B cell (primary cell): ENCODE measurements at places on chromosomes 2 and 18.

DNA sequence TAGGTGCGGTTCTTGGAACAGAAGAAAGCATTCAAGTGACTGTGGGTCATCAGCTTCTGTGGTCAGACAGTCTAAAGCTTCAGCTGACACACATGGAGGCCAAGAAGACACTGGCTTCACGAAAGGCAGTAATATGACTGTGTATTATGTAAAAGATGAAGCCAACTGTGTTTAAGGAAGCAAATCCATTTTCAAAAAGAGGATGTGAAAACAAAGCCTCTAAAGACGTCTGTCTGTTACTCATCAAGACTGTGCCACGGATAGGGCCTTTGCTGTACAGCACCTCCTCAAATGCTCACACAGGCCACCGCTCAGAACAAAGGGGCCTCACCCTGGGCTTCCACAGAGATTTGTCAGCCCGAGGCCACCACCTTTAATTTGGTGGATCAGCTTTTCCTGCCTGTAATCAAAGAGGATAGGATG is 21.1 kb upstream of the TMEM163 start:
- DNase-seq, result peak; percentile 91

DNA sequence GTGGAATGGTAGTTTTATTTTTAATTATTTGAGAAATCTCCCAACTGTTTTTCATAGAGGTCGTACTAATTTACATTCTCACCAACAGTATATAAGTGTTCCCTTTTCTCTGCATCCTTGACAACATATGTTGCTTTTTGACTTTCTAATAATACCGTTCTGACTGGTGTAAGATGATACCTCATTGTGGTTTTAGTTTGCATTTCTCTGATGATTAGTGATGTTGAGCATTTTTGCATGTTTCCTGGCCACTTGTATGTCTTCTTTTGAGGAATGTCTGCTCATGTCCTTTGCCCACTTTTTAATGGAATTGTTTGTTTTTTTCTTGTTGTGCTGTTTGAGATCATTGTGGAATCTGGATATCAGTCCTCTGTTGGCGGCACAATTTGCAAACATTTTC is 242.5 kb downstream of the ZNF521 start:
- no peak for DNase-seq

DNA sequence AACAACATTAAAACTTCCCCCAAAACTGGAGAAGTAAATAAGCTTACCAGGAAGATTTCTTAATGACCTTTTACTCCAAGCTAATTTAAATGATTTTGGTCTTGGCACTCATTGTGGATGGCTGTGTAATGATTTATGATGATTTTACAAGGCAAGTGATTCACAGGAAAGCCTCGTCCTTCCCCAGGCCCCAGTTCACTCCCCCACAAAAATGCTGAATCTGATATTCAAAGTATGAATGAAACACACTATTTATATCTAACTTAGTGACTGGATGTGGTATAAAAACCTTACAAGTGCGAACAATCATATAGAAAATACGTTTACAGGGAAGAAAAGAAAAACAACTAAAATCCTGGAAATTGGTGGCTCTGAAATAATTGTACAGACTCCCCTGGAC is 49.8 kb downstream of the ZNF516 start:
- DNase-seq, result no peak

GRCh38 chr2:191638079-191638801 is 39.7 kb upstream of the NABP1 start:
- DNase-seq, result peak; percentile 21

GRCh38 chr2:33126958-33127357 is 180.2 kb downstream of the LTBP1 start:
- no peak for DNase-seq

DNA sequence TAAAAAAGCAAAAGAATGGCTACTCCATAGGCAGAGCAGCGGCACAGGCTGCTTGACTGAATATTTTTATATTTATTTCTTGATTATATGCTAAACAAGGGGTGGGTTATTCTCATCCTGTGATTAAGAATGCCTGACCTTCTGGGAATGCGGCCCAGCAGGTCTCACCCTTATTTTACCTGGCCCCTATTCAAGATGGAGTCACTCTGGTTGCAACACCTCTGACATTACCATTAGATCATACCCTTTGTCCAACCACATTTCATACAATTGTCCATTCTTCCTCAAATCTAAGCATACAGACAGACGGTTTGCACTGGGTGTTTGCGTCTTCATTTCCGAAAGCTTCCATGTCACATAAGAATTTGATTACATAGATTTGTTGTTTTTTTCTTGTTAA is 168.2 kb downstream of the GALNT1 start:
- no peak for DNase-seq

DNA sequence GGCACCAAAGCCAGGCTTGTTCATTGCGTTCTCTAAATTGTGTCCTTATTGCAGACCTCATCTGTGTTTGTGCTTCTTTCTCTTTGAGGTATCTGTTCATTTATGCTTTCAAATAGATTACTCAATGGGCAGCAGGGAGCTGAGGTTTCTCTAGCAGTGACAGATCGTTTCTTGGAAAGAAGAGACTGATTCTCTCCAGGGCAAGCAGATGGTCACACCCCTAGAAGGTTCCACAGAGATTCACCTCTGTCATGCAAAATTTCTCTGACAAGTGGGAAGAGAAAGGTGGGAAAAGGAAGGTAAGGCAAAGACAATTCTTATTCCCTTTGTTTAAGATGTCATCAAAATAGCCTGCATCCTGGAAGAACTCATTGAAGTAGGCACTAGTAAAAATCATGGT is 14.0 kb downstream of the DLGAP1 start:
- no peak for DNase-seq

DNA sequence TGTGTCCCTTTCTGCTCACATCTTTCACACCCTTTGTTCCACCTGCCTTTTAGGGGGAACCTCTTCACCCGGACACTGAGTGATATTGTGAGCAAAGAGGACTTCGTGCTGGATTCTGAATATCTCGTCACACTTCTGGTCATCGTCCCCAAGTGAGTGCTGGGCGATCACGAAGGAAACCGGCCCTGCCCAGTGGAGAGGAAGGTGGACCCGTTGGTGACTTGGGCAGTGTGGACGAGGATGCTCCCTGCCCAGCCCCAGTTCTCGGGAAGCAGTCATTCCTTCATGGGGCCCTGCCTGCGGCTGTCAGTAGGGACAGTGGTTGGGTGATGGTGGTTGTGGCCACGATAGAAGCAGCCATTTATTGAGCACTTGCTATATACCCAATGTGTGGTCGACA is 40.8 kb downstream of the PDIA6 start:
- DNase-seq, result no peak

DNA sequence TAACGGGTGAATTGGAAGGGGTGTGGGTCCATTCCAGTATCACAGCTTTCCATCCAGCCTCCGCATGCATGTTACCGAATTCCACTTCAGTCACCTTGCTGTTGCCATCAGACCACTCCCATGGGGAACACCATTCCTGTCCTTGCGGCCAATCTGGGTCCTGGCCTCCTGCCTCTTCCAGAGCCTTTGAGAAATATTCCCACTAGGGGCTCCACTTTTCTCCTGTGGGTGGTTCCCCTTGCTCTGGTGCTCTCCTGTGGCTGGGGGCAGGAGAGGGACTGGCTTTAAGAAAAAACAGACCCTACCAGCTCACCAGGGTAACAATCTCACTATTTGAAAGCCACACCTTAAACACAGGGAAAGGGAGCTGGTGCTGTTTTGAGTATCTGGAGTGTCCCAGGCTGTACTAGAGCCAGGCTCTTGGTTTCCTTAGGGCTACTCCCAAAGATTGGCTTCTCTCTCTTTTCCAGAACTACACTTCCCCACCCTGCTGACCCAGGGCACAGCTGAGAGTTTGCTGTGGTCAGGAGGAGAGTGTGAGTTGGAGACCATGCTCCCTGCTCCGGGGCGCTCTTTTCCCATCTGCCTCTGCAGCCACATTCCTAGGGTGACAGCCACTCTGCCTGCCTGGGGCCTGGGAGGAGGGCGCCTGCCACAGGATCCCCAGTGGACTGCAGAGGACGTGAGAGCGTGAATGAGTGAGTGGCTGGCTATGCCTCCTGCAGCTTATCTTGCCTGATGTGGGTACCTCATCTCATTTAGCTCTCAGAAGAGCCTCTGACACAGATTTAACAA is 460.8 kb upstream of the HS6ST1 start:
- no peak for DNase-seq

- DNase-seq, result no peak
Observed at GRCh38 chr2:215614296-215614695, 178.4 kb upstream of the FN1 start.

GRCh38 chr18:24791751-24792545 is 331.5 kb downstream of the HRH4 start:
- no peak for DNase-seq

DNA sequence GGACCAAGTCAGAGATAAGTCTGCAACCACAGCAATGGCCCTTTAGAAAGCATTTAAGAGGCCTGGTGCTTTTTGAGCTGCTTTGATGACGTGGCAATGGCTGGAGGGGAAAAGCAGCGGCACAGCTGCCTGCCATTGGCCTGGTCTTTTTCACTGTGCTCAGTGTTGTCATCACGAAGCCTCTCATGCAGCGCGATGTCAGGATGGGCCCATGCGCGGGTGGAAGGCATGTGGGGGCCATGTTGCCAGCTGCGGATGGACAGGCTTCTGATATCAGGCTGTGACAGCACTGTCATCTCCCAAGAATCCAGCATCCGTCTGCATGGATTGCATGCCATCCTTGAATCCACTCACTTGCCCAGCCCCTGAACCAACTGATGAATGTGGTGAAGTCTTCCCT is 204.5 kb downstream of the ACKR3 start:
- no peak for DNase-seq

DNA sequence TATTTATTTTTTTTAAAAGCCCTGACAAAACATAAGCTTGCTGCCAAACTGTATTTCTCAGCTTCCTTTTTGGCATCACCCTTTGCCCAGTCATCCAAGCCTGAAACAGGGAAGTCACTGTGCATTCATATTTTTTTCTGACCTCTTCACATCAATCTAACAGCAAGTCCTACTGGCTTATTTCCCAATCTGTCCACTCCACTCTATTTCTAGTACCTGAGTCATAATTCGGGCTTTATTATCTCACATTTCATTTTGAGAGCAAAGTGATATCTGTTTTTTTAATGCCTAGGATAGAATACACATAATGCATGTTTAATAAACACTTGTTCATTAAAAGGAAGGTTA is 5.1 kb downstream of the HNMT start:
- no peak for DNase-seq

- DNase-seq, result no peak
Observed at GRCh38 chr2:233679196-233679595, 2.5 kb upstream of the UGT1A7 start.

DNA sequence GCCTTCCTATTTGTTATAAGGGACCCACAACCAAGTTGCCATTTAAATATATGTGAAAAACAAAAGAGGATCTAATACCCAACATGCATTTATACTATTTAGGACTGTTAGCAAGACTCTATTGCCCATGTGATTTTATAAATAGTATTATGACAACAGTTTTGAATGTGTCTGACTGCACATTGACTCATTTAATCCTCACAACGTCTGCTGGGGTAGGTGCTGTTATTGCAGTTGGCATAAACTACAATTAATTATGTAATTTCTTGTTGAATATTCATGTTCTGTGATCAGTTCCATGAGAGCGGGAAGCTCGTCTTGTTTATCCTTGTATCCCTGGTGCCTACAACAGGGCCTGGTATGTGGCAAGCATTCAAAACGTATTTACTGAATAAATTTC is 53.7 kb downstream of the SH2D6 start:
- no peak for DNase-seq

- no peak for DNase-seq
Observed at GRCh38 chr2:235770909-235771820, 277.3 kb downstream of the AGAP1 start.

DNA sequence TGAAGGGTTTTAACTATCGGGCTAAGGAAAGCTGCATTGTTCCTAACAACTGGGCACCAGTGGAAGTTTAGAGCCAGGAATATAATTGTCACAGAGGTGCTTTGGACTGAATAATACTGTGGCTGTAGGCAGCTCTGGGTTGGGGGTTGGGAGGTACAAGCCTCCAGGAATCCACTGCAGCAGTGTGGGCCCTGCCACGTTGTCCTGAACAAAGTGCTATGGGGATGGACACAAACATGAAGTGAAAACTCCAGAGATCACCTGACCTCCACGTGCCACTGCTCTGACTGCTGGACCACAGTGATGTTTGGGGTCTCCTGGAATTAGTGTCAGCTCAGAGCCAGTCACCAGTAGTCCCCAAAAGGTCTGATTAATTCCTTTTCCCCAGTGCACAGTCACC is 110.9 kb downstream of the BCL2 start:
- no peak for DNase-seq

DNA sequence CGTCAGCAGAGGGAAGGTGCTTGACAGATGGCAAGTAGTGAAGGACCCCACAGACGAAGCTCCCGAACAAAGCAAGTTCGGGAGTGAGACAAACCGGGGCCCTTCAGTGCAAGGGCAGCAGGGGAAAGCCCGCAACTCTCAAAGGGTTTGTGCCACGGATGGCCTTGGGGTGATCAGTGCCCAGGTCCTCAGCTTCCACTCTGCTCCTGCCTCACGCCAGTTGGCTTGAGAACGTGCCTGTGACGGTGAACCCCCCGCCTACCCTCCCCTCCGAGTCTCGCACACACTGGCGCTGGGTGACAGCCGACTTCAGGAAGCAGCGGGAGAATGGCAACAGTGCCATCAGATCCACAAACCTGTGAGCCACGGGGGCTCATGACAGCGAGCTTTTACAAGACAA is 56.8 kb upstream of the SALL3 start:
- DNase-seq, result no peak

DNA sequence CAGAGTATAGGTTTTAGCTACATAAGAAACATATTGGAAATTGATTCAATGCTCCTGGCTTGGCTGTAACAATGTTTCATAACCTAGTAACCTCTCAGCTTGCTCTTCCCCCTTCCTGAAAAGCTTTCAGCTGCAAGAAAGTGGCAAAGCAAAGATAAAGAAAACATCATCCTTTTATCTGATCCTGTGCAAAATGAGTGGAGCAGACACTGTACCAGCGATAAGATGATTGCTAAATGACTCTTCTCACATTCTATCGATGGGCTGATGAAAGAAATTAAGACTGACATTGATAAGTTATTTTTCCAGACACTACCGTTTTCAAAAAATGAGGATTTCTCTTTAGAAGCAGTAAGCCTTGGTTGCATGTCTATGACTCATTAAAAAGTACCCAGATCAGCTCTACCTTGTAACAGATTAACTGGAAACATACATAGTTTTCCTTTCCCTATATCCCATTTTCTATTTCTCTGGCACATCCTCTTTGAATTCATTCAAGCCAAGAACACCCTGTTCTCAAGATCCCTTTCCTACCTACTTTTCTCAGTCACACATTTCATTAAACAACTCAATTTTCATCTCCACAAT is 87.1 kb upstream of the LYPD1 start:
- DNase-seq, result no peak

DNA sequence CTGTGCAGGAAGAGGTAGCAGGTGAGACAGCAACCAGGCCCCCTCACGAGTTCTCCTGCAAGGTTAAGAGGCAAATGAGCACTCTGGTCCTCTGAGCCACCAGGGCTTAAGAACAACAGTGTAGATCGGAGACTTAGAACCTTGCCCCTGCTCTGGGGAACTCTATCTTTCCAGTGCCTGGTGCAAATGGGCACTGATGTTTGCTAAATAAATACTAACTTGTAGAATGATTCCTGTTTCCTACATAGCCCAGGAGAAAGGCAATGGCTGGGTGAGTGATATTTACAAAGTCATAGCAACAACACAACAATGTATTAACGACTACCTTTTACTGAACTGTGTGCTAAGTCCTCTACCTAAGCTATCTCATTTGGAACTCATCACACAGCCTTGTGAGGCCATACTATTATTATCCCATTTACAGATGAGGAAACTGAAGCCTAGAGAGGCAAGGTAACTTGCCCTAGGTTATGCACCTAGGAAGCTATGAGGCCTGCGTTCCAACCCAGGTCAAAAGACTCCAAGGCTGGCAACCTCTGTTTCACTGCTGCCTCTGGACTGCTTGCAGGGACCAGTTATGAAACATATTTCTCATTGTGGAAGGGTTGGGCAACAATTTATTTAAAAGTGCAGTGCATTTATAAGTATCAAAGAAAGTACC is 4.3 kb downstream of the ATP8B1 start:
- DNase-seq, result no peak
